ENCODE measurements at places on chromosomes 6 and 20.

GRCh38 chr6:46023216-46023915, 7.7 kb upstream of the CLIC5 start:
- DNase-seq: no peak

DNA sequence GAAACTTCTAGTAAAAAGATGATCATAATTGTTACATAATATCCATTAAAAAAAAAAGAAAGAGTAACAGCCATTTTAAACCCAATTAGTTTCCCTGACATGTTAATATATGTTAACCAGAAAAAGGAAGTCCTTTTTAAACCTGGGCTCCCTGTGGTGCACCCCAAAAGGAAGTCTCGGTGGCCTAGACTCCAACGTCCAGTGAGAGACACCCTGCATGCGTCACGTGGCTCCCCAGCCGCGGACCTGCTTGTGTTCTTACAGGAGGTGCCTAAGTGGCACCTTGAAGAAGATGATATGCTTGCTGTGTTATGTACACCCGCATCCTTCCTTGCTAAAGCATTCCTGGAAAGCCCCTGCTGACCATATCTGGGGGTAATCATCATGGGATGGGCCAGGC, 50.1 kb downstream of the FOXC1 start:
- no peak for DNase-seq

DNA sequence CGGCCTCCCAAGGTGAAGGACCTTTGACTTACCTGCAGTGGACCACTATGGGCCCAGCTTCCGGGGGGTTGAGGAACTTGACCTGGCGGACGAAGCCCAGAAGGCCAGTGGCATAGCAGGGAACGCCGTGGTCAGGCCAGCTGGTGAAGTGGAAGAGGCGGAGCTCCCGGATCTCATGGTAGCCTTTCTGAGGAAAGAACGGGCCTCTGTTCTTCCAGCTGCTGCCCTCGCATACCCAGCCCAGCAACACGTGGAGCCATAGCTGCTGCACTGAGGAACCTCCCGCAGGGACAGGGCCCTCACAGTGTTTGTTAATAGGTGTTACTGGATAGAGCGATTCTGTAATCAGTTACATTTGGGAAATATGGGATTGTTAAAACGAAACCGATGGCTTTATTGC, 492.1 kb upstream of the CHD6 start:
- no peak for DNase-seq

GRCh38 chr6:149078211-149078782, 239.2 kb upstream of the TAB2 start:
- DNase-seq: no peak

DNA sequence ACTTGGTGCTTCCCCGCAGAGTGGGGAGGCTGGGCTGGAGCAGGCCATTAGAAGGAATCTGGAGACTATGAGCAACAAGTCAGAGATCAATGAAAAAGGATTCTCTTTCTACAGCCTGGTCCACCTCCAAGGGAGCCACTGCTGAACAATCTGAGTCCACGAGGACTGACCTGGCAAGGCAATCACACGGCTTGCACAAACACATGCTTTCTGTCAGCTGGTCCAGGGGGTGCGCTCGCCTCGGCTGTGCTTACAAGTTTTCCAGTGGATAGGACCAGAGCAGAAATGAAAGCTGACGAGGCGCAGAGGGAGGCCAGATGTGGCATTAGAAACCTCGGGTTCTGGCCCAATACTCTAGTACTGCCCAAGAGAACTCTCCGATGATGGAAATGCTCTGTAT, 18.1 kb downstream of the KCNK5 start:
- DNase-seq: no peak

- no peak for DNase-seq
These were observed 118.8 kb downstream of the COL19A1 start for GRCh38 chr6:69985180-69985579.

- DNase-seq: no peak
These were observed 5.6 kb downstream of the PLCG1 start for GRCh38 chr20:41142919-41143318.

GRCh38 chr6:165117121-165117520, 192.3 kb downstream of the C6orf118 start:
- no peak for DNase-seq

DNA sequence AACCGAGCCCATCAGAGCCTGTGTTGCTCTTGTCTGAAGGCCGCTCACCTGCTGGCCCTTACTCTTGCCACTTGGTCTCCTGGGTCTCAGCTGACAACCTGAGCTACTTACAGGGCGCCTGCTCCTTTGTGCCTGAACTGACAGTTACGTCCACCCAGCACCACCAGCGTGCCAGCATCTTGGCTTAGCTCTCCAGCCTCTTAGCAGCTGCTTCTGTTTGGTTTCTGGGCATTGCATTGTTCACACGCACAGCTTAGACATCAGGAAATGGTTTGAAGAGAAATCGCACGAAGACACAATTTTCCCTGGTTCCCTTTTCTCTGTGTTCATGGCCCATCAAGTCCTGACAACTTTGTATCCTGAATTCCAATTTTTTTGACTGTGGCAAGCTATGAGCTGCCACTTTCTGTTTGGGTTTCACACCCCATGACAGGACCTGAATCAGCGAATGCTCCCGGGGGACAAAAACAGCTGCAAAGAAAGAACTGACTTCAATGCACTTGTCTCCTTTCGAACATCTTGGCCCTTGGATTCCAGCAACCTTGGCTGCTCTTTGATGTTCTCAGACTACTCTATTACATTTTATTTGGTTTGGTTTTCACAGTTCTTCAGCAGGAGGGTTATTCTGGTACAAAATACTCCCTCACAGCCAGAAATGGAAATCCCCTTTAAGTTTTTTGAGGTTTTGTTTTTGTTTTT, 45.2 kb upstream of the LY86 start:
- no peak for DNase-seq

GRCh38 chr6:108592371-108593337, 31.9 kb downstream of the FOXO3 start:
- DNase-seq: no peak

DNA sequence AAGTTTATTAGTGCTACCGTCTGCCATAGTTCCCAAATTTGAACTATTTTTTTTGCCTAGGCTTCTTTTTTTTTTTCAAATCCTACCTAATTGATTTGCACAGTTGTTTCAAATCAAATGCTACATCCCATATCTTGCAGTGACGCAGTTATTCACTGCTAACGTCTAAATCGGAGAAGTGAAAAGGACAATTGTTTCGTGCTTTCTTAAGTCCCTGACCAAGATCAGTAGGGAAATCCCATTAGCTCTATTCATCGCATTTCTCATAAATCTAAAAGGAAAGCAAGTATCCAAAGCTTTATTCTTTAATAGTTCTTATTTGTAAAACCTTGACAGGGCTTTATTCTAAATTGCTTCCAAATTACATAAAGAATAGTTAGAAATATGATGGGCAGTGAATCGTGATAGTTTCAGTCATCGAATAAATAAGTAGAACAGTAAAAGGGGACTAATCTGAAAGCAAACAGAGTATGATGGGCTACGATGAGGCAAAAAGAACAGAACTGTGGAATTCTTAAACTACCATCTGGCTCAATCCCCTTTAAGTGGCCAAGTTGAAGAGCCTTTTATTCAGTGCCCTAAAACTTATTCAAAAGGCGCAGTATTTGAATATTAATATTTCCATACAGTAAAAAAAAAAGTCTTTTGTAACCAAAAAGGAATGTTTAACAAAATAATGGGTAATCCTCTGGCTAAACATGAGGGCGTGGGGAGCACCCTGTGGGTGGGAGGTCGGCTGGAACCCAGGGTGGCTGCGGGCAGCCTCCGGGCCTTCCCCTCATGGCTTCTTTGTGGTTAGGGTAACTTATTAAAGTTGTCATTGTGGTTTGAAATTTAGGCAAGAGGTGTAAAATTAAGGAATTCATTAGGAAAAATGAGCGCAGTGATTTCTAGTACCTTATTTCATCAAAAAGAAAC, 3.0 kb upstream of the ARID1B start:
- DNase-seq: no peak

DNA sequence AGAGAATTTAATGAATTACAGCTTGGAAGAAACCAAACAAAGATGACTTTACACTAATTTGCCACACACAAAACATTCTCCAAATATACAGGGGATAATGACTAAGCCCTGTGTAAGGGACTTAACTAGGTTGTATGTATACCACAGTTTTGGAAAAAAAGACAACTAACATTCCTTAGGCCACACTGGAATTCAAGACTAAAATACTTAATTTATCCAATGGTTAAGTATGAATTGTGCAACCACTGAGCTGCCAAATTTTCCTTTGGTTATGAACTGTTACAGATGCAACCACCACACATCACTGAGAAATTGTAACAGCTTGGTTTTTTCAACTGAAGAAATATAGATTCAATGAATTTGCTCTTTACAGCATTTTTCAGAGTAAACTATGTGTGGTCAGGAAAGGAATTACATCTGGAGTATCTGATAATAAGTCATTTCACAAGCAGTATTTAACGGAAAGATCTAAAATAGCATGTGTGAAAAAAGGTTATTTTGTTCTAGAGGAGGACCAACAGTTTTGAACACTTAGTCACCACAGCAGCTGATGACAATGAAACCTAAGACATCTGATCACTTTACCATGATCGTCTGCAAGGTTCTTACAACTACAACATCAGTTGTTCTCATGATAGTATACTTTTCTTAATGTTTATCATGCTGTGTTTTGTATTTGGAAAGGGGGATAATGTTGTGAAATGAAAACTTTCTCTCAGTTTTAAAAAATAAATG, 318.8 kb downstream of the BCKDHB start:
- no peak for DNase-seq

- DNase-seq: no peak
These were observed 711.1 kb upstream of the EPHA7 start for GRCh38 chr6:94130478-94130877.

GRCh38 chr6:138631566-138631965, 132.3 kb upstream of the NHSL1 start:
- no peak for DNase-seq

DNA sequence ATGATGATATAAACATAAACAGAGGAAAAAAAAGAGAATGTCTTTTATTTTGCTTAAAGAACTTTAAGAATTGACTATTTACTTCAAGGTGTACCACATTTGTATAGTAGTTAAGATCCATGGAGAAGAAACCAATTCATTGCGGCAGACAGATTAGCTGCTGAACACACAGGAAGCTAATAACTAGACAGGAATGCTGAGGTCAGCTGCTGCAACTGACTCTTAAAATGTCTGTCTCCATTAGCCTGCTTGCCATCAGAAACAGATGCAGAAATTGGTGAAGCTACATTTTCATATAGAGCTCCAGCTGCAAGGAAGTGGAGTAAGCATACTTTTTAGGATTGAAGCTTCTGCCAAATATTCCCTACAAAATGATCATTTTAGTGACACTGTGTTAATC, 939.5 kb downstream of the EPHA7 start:
- no peak for DNase-seq

GRCh38 chr20:2130683-2131082, 29.1 kb downstream of the STK35 start:
- DNase-seq: no peak

DNA sequence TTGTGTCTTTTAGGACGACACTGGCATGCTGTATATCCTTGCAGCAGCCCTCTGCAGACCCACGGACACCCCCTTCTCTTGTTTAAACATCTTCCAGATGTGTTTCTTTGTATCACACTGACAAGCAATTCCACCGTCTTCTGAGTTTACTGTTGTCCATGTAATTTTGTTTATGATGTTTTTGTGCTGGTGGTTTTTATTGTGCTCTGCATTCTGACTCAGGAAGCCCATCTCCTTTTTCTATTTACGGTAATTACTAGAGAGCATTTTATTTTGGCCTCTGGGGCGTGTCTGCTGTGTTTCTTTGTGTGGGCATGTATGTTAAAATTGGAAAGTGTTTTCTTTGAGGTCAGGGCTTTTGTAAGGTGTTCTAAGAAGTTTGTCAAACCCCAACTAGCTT, 111.9 kb downstream of the JARID2 start:
- no peak for DNase-seq

DNA sequence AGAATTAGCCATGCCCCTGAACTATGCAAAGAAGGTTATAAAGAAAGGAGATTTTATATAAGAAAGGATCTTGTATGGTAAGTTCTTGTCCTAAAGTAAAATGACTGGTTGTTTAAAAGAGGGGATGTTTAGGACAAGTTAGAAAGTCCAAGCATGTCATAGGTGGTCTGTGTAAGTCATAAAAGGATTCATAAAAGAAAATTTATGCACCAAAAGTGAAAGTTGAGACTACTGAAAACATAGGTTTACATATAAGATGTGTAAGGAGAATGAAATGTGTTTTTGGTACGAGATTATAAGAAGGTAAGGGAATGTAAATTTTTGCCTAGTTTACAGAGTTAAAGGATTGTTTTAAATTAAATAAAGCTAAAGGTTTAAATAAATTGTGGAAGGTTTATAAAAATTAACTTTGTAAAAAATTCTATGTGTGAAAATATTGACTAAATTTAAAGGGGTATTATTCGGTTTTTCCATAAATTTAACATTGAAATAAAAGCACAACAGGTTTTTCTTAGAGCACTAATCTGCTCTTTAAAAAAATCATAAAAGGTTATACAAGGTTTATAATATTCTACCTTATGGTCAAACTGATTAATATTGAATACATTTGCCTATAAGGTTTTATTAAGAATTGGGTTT, 93.6 kb upstream of the UST start:
- no peak for DNase-seq
